ENCODE measurements at places on chromosomes 5 and 9.

- DNase-seq, result no peak
These were observed 485.4 kb downstream of the TLR4 start for GRCh38 chr9:118189615-118190014.

DNA sequence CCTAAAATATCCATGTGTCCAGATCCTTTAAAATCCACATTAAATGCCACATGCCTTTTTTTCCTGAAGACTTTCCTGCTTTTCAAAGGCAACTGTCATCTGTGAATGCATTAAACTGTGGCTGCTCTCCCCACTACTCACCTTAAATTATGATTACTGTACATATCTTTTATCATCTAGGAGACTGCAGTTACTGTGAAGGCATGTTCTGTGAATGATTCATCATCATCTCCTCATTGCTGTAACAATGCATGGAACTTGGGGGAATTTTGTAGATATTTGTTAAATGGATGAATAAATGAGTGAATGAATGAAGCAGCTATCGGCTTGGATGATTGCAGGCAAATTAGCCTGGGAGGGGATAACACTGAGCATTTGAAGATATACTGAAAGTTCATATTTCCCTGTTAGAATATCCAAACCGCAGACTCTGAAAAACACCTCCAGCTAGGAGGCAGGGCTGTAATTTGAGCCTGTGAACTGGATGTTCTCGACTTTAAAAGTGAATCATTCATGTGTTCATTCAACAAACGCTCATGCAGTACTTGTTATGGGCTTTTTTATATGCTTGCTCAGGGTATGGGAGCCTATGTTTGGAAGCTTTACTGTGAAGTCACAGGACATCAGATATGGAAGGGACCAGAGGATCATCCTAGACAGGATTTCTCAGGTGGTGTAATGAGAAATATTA lies 519.2 kb downstream of the KIF4B start:
- DNase-seq, result no peak

- DNase-seq, result no peak
These were observed 1.0 kb downstream of the STARD4 start for GRCh38 chr5:111511174-111511830.

- no peak for DNase-seq
These were observed 161.9 kb upstream of the HMHB1 start for GRCh38 chr5:143649937-143650621.

GRCh38 chr9:79664375-79664831 lies 92.6 kb downstream of the TLE4 start:
- no peak for DNase-seq

DNA sequence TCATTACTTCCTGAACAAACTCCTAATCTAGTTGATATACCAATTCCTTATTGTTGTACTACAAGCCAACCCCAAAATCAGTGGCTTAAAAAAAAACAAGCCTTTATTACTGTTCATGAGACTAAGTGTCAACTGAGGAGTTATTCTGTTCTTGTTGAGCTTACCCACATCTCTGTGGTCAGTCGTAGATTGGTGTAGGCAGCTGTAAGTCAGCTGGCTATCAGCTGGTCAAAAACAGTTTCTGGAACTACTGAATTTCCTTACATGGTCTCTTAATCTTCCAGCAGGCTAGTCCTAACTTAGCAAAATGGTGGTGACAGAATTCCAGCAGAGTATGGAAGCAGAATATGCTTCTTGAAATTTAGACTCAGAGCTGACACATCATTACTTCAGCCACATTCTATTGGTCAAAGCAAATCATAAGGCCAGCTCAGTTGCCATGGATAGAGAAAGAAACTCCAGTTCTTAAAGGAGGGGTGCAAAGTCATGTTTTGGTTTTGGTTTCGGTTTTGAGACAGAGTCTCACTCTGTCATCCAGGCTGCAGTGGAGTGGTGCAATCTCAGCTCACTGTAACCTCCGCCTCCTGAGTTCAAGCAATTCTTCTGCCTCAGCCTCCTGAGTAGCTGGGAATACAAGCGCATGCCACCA lies 386.1 kb upstream of the MPDZ start:
- no peak for DNase-seq

GRCh38 chr5:107361945-107362344 lies 308.8 kb downstream of the EFNA5 start:
- DNase-seq, result no peak

DNA sequence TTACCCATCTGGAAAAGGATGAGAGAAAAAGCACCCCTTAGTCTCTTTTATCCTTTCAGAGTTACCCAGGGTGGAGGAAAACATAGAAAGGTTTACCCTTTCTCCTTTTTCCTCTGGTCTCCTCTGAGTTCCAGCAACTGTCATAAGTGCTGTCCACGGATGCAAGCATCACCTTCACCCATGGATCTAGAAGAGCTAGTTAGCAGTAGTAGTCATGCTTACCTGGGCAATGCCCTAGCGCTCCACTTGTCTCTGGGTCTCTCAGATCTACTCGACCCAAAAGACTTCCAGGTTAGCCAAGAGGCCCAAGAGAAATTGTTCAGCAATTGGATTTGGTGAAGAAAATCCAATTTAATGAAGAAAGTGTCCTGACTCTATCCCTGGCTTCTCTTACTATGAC lies 656.2 kb upstream of the PTPRD start:
- no peak for DNase-seq

DNA sequence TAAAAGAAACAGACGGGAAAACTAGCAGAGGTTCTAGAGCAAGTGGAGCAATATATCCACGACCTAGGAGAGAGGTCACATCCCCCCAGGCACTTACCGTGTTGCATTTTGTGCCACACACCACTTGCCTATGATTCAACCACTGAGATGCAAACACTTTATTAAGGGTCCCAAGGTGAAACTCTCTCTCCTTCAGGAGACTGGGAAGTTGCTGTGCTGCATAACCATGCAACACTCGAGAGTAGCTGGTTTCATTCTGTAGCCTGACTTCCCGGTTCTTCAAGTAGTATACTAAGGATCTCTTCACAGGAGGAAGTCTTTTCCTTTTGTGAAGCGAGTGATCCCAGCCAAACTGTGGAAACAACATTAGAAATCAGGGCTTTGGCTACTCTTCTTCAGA lies 1.6 kb downstream of the DCAF12 start:
- DNase-seq, result no peak

DNA sequence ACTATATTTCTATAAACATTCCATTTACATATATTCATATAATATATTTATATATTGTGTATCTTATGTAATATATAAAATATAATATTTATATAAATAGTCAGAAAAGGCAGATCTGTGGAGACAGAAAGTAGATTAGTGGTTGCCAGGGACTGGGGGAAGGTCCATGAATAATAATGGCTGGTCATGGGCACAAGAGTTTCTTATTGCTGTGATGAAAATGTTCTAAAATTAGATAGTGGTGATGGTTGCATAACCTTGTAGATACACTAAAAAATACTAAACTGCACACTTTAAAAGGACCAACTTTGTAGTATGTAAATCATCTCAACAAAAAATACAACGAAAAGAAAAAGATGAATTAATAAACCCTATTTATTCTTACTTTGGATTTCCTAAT lies 47.3 kb downstream of the NUP155 start:
- no peak for DNase-seq

GRCh38 chr9:129720865-129721545 lies 31.8 kb downstream of the PTGES start:
- DNase-seq, result no peak

- peak; percentile 84 for DNase-seq
These were observed 51.0 kb downstream of the SH3PXD2B start for GRCh38 chr5:172403189-172403796.

DNA sequence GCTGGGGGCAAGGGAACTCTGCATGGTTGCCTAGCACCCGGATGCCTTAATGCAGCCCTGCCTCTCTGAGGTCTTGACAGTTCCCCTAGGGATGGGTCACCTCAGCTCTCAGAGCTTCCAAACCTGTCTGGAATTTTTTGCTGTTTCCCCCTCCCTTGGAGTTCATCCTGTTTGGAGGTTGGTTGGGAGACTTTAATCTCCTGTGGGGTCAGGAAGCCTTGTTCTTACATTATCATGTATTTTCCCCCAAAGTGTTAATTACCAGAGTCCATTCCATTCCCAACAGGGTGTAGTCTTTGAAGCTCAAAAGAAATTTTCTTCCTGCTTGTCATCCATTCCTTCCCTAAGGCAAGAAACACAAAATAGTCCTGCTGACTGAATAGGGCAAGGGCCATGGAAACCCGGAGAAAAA lies 150.3 kb upstream of the SPRY4 start:
- no peak for DNase-seq

All from dorsolateral prefrontal cortex (tissue), 122 donors.